Hepatocyte (in vitro differentiated cells): ENCODE measurements at places on chromosomes 6 and 20.

GRCh38 chr6:138403324-138403800, 661 bp upstream of the HEBP2 start:
- DNase-seq = peak; percentile 69

GRCh38 chr6:1499777-1500176, 109.9 kb upstream of the FOXC1 start:
- DNase-seq = no peak

DNA sequence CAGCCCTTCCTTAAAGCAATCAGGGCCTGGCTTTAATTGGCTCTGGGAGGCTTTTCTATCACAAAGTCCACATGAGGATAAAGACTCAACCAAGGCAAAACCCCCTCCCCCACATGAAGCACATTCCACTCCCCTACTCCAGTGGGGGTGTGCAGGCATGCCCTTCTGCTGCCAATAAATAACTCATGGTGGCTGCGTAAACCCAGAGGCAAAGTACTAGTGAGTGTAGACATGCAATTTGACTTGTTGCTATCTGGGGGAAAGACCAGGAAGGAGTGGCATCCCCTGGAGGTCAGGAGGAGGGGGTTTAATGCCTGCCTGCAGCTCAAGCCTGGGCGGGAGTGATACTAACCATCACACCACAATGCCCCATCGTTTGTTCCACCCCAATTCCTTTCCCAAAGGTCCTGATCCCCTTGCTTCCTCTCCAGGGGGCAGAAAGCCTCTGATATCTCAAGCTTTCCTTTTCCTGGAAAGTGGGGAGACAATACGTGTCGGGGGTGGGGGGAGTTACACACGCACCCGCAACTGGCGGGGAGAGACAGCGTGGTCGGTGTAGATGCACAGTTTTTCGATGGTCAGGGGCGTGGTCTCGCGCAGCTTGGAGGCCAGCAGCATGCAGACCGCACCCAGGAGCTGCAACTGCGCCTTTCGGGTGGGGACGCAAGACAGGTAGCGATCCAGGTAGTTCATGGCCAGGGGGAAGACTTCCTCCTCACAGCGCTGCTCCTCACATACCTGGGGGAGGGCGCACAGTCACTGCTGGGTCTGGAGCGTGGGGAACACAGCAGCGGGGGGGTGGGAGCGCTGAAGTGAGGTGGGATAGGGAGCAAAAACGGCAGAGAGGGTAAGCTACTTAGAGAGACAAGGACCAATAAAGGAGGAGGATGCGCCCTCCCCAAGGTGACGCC, 1.5 kb downstream of the CCND3 start:
- peak; percentile 78 for DNase-seq

GRCh38 chr6:32393665-32394420, 13.1 kb downstream of the BTNL2 start:
- DNase-seq = peak; percentile 58

DNA sequence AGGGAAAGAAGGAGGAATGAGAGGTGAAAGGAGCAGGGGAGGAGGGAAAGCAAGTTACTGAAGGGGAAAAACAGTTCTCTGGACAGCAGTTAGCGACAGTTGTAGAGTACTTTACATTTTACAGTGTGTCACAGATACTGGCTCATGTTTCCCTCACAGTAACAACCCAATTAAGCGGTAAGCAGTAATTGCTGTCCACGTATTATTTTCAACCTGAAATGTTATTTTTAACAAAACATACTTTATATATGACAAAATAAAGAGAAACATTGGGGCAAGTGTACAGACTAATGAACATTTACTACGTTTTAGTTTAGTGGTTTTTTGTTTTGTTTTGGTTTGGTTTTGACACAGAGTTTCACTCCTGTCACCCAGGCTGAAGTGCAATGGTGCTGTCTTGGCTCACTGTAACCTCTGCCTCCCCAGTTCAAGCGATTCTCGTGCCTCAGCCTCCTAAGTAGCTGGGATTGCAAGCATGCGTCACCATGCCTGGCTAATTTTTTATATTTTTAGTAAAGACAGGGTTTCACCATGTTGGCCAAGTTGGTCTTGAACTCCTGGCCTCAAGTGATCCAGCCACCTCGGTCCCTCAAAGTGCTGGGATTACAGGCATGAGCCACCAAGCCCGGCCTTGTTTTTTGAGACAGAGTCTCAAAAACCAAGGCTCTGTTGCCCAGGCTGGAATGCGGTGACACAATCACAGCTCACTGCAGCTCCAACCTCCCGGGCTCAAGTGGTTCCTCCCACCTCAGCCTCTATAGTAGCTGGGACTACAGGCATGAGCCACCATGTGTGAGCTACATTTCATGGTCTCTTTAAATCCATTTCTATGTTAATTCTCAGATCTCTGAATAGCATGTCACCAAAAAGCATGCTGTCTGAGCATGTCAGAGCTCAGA, 22.6 kb upstream of the BTN3A2 start:
- DNase-seq = no peak

DNA sequence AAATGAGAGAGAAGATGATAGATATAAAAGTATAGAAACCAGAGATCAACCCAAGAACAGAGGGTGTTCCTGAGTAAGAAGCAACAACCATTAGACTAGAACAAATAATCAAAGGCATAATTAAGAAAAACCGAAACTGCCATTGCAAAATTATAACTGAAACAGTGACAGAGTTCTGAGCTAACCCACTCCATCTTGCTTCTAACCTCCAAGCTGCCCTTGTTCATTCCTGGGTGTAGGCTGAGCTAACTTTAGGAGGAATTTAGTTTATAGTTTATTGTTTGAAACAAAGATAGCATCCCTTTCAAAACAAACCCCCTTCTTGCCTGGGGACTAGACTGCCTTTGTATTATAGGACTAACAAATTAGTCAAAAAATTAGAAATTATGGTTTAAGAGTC, 56.1 kb upstream of the PRND start:
- DNase-seq = no peak

GRCh38 chr6:74585753-74586152, 620.1 kb downstream of the COL12A1 start:
- no peak for DNase-seq

- DNase-seq = no peak
Observed at GRCh38 chr20:50116368-50116999, 3.5 kb upstream of the UBE2V1 start.
